Dorsolateral prefrontal cortex (tissue), 122 donors: ENCODE measurements at places on chromosomes 12 and 14.

DNA sequence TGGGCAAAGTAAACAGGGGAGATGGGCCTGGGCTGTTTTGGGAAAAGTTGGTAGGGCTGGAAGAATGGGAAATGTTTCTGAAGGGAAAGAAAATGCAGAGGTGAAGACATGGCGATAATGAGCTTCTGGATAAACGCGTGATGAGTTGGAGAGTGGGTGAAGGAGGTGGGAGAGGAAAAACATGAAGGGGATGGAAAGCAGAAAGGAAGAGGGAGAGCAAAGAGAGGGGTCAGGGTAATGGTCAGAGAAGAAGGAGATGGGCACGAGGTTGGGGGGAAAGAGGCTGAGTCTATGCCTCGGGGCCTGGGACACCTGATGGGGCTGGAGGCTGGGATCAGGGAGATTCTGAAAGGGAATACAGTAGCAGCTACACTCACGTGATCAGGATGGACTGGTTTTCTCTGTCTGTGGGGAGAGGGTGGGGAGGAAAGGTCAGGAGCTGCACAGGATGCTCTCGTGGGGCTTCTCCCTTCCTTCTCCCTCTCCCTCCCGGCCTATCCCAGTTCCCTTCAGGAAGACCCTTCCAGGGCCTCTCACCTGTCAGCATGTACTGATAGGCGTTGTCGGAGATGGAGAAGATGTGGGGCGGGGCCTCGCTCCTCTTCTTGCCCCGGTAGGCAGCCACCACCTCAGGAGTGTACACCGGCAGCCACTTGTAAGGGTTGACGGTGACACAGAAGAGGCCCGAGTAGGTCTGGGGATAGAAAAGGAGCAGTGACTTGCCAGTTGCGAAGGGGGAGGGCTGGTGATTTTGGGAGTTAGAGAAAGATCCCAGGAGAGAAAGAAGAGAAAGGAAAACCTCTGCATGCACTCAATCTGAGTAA lies 3.1 kb downstream of the MYH7 start:
- no peak for DNase-seq

DNA sequence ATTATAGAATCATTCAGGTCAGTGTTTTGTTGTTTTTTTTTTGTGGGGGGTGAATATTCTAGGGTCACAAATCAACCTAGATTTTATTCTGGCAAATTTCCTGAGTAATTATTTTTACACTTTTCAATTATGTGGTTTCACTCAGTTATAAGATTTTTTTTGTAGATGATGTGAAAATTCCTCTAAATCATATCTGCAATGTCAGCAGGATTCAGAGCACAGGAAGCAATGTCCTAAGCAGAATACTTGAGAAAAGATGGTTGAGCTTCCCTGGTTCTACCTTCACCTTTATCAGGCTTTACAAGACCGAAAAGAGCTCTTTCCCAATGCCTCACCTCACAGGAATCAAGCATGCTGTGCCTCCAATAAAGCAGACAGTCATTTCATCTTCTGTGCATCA lies 124.3 kb downstream of the SLC41A2 start:
- DNase-seq = no peak

DNA sequence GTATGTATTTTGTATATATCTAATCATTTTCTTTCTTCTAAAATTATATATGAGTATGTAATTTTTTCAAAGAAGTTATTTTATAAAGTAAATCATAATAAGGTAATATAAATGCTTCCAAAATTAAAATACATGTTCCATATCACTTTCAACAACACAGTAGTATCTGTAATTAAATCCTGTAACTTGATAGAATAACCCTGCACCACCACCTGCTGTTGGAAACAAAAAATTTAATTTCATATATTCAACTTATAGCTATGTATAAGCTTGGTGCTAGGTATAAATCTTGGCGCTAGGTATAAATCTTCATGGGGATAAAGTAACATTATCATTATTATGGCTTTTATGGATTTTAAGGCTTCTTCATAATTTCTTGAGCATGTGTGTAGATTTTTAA lies 149.7 kb upstream of the DCN start:
- DNase-seq = no peak

GRCh38 chr12:6167327-6168280 lies 32.6 kb upstream of the CD9 start:
- no peak for DNase-seq

DNA sequence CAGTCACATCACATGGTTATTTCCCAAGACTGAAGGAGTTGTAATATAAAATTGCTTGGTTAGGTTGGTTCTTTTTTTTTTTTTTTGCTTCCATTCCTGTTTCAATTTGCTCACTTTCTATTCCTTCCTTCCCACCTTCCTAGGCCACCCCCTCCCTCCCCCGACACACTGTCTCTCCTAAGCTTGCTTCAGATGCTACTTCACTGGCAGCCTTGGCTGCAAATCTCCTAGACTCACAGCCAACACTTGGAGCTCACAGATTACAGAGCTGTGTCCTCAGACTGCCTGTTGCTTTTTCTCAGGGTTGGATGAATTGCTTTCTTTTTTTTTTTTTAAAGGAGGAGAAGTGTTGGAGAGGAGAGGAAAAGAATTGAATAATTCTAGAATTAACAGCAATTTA lies 77.3 kb upstream of the GRIN2B start:
- DNase-seq = peak; percentile 44

DNA sequence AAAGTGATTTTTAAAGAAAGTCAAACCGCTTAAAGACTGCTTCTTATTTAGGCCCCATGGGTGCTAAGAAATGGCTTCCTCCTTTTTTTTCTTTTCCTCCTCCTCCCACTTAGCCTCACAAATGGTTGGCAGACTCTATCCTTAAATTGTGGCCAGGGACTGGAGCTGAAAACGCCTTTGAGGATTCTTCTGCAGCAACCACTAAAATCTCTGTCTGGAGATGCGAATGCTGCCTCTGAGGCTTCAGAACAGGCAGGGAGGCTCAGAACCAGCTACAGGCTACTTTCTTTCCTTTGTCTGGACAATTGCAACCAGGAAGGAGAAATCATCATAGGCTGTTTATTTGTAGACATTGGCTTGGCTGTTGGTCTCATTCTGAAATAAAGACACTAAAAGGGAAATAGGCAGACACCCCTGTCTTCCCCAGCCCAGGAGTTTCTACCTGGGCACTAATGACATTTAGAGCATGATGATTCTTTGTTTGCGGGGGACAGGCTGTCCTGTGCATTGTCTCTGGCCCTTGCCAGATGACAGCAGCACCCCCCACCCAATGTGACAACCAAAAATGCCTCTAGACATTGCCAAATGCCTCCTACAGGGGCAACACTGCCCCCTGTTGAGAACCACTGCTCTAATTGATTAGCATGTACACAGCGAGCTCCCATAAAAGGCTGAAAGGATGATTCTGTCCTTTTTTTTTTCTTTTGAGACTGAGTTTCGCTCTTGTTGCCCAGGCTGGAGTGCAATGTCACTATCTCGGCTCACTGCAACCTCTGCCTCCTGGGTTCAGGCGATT lies 50.3 kb downstream of the MAP1LC3B2 start:
- no peak for DNase-seq

- no peak for DNase-seq
Measured at GRCh38 chr14:88045705-88046104, 40.8 kb downstream of the GPR65 start.

GRCh38 chr12:100858656-100859055 lies 64.1 kb downstream of the ANO4 start:
- DNase-seq = no peak

GRCh38 chr12:94193168-94193567 lies 44.8 kb downstream of the PLXNC1 start:
- no peak for DNase-seq

DNA sequence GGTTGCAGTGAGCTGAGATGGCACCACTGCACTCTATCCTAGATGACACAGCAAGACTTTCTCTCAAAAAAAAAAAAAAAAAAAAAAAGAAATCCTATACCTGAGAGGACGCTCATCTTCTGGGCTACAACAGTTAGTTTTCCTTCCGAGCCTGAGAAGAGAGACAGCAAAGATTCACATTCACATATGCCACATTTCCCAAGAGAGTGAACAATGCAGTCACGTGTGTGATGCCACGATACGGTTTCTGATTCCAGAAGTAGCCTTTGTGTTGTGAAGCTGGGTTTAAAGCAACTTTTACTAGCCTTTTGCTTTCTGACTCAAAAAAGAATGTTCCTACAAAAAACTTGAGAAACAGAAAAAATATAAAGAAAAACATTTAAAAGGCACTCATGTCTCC lies 19.5 kb downstream of the GCN1 start:
- no peak for DNase-seq

GRCh38 chr12:100984796-100985195 lies 190.2 kb downstream of the ANO4 start:
- DNase-seq = no peak

- no peak for DNase-seq
Measured at GRCh38 chr12:30707613-30708342, 12.1 kb upstream of the IPO8 start.

DNA sequence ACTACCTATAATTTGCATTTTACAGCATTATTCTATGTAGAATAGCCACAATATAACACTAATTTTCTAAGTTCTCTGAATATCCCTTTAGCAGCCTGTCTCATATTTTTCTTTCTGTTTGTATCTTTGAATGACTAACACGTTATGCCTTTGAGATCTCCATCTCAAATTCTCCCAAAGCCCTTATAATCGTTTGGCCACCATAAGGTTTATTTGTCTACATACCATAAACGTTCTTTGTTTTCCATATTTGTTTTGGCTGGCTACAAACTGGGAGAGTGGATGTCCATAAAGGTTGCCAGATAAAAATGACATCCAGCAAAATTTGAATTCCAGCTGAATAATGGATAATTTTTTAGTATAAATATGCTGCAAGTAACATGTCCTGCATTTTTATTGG lies 203.7 kb downstream of the STXBP6 start:
- DNase-seq = no peak

- no peak for DNase-seq
Measured at GRCh38 chr12:92784797-92785562, 82.2 kb downstream of the PLEKHG7 start.

- DNase-seq = no peak
Measured at GRCh38 chr12:106070147-106070546, 68.6 kb downstream of the NUAK1 start.

GRCh38 chr12:100908501-100908900 lies 113.9 kb downstream of the ANO4 start:
- no peak for DNase-seq

DNA sequence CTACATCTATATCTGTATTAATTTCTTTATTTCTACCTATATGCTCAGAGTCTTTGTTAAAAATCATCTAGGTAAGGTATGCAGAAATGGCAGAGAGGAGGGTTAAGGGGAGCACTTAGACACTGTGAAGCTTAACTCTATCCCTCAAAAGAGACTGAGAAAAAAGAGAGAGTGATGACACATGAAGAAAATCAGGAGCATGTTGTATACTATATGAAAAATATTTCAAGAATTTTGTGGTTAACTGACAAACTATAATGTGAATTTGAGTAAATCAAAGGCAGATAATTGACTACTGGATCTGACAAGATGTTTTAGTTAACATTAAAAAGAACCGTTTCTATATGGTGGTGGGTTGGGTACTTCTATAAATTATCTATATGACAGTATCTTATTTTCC lies 1814.2 kb upstream of the SEL1L start:
- DNase-seq = no peak

GRCh38 chr14:102417001-102417431 lies 54.3 kb downstream of the TECPR2 start:
- DNase-seq = no peak

DNA sequence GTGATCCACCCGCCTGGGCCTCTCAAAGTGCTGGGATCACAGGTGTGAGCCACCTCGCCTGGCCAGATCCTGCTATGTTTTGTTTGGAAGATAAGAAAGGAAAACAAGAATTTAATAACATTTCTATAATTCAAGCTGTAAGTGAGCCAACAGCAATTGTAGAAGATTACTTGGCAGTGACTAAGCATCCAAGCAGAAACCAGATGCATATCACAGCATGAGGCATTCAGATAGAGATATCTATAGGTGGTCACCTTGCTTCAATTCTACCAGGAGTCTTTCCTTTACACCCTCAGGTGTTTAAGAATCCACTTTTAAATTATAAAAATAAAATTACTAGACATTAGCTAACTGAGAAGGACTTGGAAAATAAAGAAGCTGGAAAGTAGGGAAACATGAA lies 83.9 kb upstream of the ATF7IP start:
- DNase-seq = no peak

GRCh38 chr12:30829876-30830275 lies 75.1 kb upstream of the CAPRIN2 start:
- no peak for DNase-seq

DNA sequence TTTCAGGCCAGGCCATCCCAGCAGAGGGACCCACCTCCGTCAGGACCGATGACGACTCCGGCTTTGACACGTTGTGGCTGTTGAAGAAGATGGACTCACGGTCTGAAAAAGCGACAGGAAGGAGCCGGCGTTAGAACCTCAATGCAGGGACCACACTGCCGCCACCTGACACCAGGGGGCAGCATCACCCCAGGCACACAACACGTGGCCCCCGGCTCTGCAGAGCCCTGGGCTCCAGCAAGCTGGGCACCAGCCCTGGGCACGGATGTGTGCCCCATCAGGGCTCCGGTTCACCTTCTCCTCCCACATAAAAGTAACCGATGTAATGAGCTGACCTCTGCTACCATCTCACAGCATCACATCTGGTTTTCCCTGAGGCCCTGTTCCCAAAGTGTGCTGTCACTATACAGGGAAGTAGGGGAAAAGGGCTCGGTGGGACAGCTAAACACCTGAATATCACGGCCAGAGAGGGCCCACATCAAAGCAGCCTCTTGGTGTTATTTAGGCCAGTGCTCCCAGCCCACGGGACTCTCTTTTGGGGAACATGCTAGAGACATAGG lies 29.0 kb downstream of the CHGA start:
- DNase-seq = peak; percentile 89

- DNase-seq = no peak
Measured at GRCh38 chr12:13436182-13436581, 239.7 kb downstream of the EMP1 start.

- no peak for DNase-seq
Measured at GRCh38 chr12:106010741-106011140, 128.0 kb downstream of the NUAK1 start.

DNA sequence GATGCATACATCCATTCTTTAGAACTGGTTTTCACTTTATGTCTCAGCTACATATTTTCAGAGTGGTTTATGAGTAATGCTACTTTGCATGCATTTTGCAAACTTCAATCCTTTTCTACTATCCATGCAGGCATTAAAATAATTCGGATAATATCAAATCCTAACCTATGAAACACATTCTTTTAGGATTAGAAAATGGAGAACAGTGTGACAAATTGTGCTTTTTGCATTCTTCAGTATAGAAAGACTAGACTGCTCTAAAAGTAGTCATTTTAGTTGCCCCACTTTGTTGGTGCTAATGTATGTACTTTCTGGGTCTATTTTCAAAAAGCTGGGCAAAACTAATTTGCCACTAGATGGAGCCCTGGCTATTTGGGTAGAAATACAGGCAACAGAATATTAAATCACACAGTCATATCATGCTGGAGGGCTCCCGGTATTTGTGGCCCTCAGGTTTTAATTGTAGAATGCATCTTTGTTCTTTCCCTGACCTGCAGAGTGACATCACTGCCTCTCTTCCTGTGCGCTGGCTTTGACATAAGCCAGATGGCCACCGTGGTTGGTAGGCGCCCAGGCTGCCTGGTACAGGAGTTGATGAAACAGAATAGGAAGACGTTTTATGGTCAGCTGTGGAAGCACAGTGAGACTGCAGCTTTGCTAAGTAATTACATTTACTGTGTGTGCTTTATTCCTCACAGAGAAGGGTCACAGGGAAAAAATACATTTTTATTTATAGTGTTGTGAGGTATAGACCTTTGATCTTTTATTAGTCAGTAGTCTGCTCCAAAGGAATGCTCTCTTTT lies 28.1 kb downstream of the MSRB3 start:
- no peak for DNase-seq

- DNase-seq = no peak
Measured at GRCh38 chr14:22819151-22819988, 4.1 kb upstream of the SLC7A7 start.
